ENCODE measurements at places on chromosomes 1 and 21. TPM values are rescaled to one million over a fixed set of nuclear protein-coding genes. Genes with fewer than 3 reads are reported as not detected.

DNA sequence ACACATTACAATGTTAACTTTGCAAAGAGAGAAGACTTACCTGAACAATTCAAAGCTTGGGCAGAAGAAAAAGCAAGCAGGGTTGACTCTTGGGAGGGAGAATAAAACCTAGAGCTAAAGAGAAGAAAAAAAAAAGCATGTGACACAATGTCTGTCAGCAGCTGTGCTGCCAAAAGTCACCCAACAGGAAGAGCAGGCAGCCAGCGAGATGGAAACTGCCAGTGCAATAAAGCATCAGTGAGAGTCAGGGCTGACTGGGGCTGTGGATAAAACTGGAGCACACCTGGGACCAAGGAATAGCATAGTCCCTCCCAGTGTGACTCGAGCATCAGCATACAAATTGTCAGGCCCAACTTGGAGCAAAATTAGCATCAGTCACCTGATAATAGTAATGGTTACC is 65.0 kb upstream of the SLC22A15 start:
- DNase-seq, result no peak
- H3K4me3 ChIP-seq, result no peak overlapping the region
- no peaks in the 10 kb centered on the region for H3K4me1 ChIP-seq
- H3K27ac ChIP-seq, result no peak overlapping the region
- H3K27me3 ChIP-seq, result no peaks in the 10 kb centered on the region
- H3K36me3 ChIP-seq, result no peaks in the 10 kb centered on the region

The FOXO6 gene
- 0.54 TPM for total RNA-seq

The CAMK2N1 gene
- total RNA-seq, result 30.2 TPM

DNA sequence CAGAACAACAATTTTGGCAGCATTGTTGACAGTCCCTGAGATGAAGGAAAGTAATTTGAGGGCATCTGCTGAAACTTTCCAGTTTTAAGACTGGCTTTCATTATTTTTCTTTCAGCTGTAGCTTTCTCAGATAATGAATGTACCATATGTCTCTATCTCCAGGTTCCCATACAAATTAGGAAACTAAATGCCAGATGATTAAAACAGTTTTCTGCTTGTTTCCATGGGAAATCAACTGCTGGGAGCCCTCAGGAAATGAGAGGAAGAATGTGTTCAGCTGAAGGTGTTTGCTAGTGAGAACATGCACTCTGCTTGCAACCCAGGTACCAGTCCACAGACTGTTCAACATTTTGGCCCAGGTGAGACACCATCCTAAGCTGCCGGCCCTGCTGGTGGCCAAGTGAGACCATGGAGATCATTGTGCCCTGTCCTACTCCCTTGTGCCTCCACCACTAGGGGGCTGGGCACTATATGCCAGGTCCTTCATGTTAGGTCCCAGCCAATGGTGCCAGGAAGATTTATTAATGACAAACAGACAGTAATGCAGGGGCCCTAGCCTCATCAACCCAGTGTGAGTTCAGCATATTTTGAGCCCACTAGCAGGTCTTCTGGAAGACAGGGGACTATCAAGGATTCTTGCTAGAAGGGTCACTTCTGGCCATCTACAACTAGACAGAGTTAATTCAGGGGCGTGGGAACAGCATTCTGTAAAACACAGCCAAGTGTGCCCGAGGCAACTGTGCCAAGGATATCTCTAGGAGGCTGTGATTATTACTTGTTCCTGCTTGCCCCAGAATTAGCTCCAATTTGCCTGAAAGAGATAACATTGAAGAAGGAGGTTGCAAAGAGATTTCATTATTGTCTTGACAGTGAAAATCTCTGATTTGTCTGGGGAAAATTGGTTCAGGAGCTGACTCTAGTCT is 17.0 kb upstream of the LRRC8C start:
- H3K27ac ChIP-seq, result no peak overlapping the region
- no peak for DNase-seq
- H3K4me1 ChIP-seq, result no peaks in the 10 kb centered on the region
- H3K4me3 ChIP-seq, result no peak overlapping the region
- no peaks in the 10 kb centered on the region for H3K27me3 ChIP-seq

DNA sequence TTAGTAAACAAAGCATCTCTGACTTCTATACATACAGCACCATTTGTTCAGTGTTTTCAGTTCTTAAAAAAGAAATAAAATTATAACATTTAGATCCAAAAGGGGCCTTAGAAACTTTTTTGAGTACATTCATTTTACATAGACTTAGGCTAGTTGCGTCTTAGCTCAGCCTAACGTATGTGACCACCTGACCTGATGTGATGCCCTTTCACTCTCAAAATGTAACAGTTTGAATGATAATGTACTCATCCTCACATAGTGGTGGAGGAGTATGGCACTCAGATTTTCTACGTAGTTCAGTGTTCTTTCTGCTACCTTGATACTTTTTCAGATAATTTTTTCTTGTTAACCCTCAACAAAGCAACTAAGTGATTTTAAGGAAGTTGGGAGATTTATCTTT is 43.4 kb downstream of the RPRD2 start:
- no peak overlapping the region for H3K27ac ChIP-seq
- H3K27me3 ChIP-seq, result no peaks in the 10 kb centered on the region
- no peak for DNase-seq

DNA sequence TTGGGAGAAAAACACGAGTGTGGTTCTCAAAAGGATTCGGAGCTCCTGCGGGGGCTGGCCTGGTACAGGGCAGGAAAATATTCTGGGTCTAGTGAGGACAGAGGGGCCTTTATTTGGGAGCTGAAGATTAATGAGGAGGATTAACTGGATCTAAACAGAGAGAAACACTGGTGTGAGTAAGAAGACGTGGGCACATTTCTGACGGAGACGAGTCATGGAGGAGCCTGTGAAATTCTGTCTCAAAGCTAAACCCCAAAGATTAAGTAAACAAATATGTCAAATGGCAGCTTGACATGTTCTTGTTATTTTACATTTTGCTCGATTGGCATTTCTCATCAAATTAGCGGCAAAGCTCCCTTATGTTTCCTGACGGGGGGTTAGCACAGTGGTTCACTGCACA is 12.8 kb downstream of the PROK1 start:
- no peaks in the 10 kb centered on the region for H3K36me3 ChIP-seq
- no peaks in the 10 kb centered on the region for H3K4me1 ChIP-seq
- H3K27ac ChIP-seq, result no peak overlapping the region
- no peaks in the 10 kb centered on the region for H3K27me3 ChIP-seq
- DNase-seq, result no peak

DNA sequence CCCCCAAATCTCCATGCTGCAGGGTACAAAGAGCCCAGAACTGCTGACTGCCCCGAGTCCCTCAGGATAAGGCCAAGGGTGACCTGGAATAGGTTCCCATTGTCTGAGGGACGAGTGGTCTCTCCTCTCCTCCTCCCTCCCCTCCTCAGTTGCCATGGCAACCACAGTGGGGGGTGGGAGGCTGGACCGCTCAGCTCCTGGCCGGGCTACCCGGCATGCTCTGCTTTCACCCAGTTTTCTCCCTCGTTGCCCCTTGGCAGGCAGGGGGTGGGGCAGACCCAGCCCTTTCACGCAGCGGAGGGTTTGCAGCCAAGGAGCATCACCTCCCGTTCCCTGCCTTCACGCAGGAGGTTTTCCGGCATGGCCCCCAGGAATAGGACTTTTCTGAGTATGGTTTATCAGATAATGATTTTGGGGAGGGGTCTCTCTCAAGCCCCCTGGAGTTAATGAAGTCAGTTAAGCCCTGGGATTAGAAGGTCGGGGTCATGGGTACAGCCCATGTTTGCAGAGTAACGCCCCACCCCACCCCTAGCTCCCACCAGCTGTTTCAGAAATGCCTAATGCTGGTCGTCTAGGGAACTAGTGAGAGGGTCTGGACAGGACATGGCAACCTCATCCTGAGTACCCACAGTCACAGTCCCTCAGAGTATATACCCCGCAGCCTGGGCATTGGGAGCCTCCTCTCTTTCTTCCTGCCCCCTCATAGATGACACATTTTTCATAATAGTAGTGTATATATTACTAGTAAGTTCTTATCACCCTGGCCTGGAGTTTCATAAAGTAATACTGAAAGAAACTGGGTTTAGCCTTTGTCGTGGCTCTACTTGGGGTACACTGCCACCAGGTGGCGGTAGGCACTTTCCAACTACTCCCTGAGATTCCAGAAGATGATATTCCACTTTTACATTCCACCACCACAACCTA is 20.7 kb downstream of the C1QB start:
- peak; percentile 49 for DNase-seq
- no peak overlapping the region for H3K4me3 ChIP-seq
- H3K36me3 ChIP-seq, result no peaks in the 10 kb centered on the region
- no peak overlapping the region for H3K27ac ChIP-seq
- no peaks in the 10 kb centered on the region for H3K27me3 ChIP-seq

GRCh38 chr1:247228133-247228532 is 27.7 kb upstream of the VN1R5 start:
- H3K36me3 ChIP-seq, result no peaks in the 10 kb centered on the region
- H3K4me3 ChIP-seq, result no peak overlapping the region
- no peaks in the 10 kb centered on the region for H3K27me3 ChIP-seq
- no peak overlapping the region for H3K27ac ChIP-seq
- H3K4me1 ChIP-seq, result no peaks in the 10 kb centered on the region

The RABGAP1L gene
- 18.6 TPM for total RNA-seq

DNA sequence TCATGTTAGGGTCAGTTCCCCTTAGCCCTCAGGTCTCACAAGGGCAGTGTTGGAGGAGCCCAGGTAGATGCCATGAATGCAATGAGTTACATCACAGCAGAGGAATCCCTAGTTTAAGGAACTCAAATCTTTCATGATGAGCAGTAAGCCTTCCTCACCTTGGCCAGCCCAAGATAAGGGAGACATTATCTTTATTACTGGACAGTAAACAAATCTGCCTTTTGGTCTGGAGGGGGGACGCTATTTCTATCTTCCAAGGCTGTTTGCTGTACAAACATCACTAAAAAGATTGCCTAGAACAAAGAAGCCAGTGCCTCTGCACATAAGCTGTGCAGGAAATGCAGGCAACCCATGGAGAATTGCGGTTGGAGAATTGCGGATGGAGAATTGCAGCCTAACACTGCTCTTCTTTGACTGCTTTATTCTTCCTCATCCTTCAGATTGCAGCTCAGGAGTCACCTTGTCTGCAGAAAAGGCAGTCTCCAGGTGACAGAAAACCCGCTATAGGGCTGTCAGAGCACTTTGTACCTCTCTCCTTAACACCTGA is 2.3 kb upstream of the CHI3L1 start:
- H3K4me3 ChIP-seq, result no peak overlapping the region
- DNase-seq, result no peak
- H3K4me1 ChIP-seq, result no peaks in the 10 kb centered on the region
- H3K27me3 ChIP-seq, result no peaks in the 10 kb centered on the region
- H3K27ac ChIP-seq, result no peak overlapping the region

DNA sequence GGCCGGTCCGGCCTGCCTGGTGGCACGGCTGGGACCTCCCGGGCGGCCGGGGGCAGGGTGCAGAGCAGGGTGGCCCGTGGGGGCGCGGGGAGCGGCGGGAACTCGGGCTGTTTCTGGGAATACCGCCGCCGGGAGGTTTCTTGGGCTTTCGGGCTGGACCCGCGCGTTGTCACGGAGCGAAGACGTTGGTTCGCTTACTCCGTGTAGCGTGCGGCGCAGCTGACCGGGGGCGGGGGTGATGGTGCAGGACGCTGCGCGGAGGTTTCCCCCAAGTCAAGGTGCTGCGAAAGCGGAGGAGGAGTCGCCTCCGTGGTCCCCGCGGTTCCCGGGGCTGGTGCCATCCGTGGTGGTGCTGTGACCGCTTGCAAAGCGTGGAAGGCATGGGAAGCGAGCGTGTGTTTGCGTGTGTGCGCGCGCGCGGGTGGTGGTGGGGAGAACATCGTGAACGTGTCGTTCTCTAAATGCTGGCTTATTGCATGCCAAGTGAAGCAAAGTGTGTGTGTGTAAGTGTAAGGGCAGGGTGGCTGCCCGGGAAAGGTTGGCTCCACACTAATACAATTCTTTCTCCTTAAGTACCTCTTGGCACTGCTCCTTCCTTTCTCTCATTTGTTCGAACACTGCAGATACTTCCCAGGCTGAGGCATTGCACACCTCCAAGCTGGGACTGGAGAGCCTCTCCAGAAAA is 1.1 kb downstream of the RYR2 start:
- no peak overlapping the region for H3K27ac ChIP-seq
- H3K27me3 ChIP-seq, result no peaks in the 10 kb centered on the region
- H3K4me1 ChIP-seq, result no peaks in the 10 kb centered on the region
- peak overlapping the region; percentile 7 for H3K4me3 ChIP-seq

The MTARC2 gene
- 140 TPM for total RNA-seq

The TMEM125 gene
- total RNA-seq, result not detected

The CAPN8 gene
- total RNA-seq, result not detected

The ZCCHC17 gene
- 6.3 TPM for total RNA-seq

The ST6GALNAC3 gene
- 1.4 TPM for total RNA-seq

- H3K27me3 ChIP-seq, result no peaks in the 10 kb centered on the region
- H3K27ac ChIP-seq, result peak overlapping the region; percentile 95
- DNase-seq, result no peak
Measured at GRCh38 chr1:206506405-206507283, 687 bp upstream of the RASSF5 start.

DNA sequence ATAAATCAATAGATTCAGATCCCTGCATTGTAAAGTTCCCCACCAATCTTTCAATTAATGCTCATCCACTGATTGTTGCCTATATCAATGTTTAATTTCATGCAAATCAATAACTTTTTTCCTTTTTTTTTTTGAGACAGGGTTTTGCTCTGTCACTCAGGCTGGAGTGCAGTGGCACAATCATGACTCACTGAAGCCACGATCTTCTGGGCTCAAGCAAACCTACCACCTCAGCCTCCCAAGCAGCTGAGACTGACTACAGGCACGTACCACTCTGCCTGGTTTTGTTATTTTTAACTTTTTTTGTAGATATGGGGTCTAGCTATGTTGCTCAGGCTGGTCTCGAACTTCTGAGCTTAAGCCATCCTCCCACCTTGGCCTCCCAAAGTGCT is 25.7 kb downstream of the DIO1 start:
- H3K4me3 ChIP-seq, result no peak overlapping the region
- no peak overlapping the region for H3K27ac ChIP-seq
- H3K27me3 ChIP-seq, result no peaks in the 10 kb centered on the region
- no peak for DNase-seq
- H3K4me1 ChIP-seq, result no peaks in the 10 kb centered on the region

- H3K27me3 ChIP-seq, result no peaks in the 10 kb centered on the region
- H3K27ac ChIP-seq, result no peak overlapping the region
- DNase-seq, result no peak
- H3K4me3 ChIP-seq, result no peak overlapping the region
Measured at GRCh38 chr1:234941321-234942011, 187.2 kb downstream of the TOMM20 start.

DNA sequence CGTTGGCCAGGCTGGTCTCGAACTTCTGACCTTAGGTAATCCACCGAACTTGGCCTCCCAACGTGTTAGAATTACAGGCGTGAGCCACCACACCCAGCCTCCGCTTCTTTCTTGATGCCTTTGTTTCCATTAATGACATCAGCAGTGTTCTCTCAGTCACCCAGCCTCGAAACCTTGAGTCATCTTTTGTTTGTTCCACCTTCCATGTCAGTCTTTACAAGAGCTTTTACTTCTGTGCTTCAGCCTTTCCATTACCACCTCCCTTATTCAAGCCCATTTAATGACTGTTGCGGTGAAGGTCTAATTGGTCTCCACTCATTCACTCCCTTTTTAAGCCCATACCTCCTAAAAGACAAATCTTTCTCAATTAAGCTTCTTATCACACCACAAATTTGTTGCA is 146.6 kb upstream of the ADGRL2 start:
- DNase-seq, result no peak
- no peaks in the 10 kb centered on the region for H3K27me3 ChIP-seq
- H3K4me3 ChIP-seq, result no peak overlapping the region
- no peaks in the 10 kb centered on the region for H3K4me1 ChIP-seq

The HAO2 gene
- 282 TPM for total RNA-seq

The CACNA1E gene
- 0.05 TPM for total RNA-seq

The GNAT2 gene
- 0.21 TPM for total RNA-seq
